ENCODE measurements at places on chromosomes 6 and 20.

DNA sequence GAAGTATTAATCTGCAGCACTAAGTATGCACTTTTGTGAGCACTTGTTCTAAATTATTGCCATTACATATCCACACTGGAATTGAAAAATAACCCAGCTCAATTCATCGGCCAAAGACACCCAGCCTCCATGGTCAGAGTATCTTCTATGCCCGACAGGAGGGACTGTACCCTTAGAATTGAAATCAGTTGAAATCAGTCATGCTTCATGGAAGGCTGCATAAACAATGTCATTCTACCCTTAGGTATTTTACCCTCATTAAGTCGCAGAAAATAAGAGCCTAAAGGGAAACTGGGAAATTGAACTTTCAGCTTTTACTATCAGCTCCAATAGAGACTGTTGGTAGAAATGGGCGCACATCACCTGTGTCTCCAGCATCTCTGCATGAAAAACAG, 2.9 kb upstream of the RAMACL start:
- no peak for DNase-seq

DNA sequence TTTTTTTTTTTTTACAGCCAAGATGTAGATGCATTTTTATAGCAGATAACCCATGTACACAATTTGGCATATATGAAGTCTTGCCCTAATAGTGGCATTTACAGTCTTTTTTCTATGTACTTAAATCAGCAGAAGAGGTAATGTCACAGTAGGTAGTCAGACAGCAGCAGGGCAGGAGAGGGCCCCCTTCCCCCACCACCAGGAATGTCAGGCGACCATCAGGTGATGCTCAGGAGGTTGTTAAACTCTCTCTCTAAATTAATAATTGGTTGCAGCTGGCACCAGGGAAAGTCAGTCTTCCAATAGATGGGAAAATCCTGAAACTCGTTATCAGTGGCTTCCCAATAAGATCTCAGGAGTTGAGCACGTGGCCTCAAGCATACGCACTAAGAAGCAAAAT, 188.0 kb upstream of the ADGRB3 start:
- DNase-seq = no peak

DNA sequence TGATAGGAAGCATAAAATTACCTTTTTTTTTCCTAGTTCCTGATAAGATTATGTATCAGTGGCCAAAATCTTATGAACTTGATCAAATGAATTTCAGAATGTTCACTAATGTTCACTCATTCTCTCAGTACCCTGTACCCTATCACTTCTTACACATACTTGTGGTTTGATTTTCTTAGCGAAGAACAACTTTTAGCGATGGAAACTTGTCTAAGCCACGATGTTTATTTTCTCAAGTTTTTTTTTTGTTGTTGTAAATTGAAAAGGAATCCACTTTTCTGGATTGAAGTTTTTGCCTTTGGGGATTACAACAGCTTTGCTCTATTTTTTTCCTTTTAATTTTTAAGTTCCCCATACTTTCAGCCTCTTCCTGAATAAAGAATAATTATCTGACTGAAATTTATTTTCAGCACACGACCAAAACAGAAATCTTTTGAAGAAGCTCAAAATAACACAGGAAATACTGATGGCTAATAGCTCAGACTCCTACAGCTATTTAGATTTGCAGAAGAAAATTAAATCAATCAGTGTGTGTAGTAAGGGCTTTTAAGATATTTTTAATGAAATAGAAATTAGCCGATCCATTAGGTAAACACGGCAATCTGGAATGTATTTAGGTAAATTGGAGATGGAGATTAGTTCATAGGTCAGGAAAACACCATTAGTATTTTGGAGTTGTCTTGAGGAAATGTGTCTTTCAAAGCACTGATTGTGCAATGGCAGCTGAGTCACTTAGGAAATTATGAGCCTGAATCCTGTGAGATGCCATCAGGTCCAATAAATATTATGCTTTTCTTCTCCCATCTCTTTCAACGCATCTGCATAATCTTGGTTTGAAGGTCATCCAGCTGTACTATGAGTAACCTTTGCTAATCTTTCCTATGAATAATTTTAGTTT, 217.5 kb downstream of the GJA1 start:
- DNase-seq = no peak

- no peak for DNase-seq
Observed at GRCh38 chr6:170096191-170096802, 194.6 kb downstream of the DLL1 start.

- DNase-seq = no peak
Observed at GRCh38 chr6:143695130-143695968, 17.6 kb downstream of the PHACTR2 start.

DNA sequence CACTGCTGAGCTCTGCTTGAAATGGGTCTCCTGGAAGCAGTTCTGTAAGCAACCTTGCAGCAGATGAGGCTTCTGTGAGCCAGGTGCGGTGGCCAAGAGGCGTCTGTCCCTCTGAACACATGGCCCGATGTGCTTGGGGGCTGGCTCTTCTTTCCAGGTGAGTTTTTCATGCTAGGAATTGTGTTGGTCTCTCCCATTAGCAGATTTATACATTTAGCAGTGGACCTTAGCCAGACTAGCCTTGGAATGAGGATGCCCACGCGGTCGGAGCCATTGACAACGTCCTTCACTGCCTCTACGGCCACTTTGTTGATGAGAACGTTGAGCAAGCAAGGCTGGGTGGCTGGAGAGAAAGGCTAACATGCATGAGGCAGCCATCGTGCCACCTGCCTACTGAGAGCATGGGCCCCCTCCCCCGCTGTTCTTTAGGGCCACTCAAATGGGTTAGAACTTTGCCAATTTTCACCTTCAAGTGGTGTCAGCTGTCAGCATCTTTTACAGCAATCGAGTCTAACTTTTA, 33.5 kb downstream of the ERMARD start:
- no peak for DNase-seq

DNA sequence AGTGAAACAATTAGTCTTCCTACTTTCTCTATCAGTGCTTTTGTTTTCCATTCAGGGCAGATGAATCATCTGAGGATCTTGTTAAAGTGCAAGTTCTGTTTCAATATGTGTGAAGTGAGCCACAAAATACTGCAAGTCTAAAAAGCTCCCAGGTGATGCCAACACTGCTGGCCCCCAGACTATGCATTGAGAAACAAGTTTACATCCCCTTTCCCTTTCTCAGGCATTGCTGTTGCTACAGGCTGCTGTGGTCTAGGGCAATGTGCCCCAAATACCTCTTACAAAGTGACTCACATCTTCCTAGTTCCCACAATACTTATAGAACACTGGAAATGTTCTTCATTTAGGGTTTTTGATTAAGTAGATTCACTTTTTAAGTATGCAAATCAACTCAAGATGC, 31.8 kb downstream of the ABRACL start:
- DNase-seq = peak; percentile 26

DNA sequence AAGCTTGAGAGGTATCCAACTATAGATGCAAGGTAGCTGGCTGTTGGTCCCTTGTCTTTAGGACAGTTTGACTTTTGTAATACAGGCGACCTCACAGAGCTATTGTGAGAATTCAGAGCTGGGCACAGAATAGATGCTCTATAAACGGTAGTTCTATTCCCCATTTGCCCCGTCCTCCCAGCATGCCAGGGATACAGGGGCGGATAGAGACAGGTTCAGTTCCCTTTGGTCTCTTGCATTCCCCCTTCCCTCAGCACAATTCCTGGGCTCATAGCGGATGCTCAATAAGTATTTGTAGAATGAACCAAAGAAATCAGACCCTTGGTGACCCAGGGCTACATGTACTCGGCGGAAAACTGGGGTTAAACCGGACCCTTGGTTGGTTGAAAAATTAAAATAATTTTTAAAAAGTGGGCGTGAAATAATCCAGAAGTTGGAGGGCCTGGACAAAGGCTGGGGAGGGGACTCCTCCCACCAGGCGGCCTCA, 707 bp upstream of the TOP1 start:
- no peak for DNase-seq

GRCh38 chr6:116954335-116954734, 77.3 kb downstream of the RFX6 start:
- DNase-seq = no peak

DNA sequence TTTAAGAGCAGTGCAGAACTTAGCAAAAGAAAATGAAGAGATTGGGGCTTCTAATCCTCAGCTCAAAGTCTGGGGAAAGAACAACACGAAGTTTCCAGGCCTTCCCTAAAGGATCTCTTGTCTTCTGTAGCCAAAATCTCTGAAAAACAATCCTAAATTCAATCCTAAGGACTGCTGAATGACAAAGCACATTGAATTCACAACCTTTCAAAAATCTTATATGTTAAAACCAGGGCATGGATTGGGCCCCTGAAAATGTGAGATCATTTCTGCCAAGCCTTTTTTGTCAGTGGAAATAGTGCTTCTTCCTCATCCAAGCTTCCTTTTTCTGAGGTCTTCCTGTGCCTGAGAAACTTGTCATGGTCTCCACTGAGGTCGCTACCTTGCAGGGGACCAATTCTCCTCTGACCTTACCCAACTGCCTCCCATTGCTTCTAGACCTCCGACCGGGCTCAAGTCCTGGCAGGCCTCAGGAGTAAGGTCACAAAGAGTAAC, 126.2 kb upstream of the ARID1B start:
- no peak for DNase-seq

DNA sequence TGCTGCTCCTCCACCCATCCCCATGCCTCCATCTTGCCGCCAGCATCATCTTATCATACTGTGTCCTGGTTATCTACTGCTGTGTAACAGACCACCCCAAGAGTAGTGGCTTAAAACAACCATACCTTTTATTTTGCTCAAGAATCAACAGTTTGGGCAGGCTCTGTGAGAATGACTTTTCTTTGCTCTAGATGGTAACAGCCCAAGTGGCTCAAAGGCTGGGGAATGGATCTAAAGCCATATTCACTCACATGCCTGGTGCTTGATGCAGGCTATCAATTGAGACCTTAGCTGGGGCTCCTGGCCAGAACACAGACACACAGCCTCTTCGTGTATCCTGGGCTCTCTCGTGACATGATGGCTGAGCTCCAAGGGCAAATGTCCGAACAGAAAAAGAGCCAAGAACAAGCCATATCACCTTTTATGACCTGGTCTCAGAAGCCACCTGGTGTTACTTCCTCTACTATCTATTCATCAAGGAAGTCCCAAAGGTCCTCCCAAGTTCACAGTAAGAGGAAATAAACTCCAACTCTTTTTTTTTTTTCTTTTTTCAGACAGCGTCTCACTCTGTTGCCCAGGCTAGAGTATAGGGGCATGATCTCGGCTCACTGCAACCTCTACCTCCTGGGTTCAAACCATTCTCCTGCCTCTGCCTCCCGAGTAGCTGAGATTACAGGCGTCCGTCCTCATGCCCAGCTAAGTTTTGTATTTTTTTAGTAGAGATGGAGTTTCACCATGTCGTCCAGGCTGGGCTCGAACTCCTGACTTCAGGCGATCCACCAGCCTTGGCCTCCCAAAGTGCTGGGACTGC, 159.3 kb upstream of the JARID2 start:
- DNase-seq = no peak

GRCh38 chr6:652865-653264, 4.0 kb downstream of the HUS1B start:
- DNase-seq = peak; percentile 20

- DNase-seq = no peak
Observed at GRCh38 chr20:57378646-57379262, 12.4 kb upstream of the RBM38 start.

DNA sequence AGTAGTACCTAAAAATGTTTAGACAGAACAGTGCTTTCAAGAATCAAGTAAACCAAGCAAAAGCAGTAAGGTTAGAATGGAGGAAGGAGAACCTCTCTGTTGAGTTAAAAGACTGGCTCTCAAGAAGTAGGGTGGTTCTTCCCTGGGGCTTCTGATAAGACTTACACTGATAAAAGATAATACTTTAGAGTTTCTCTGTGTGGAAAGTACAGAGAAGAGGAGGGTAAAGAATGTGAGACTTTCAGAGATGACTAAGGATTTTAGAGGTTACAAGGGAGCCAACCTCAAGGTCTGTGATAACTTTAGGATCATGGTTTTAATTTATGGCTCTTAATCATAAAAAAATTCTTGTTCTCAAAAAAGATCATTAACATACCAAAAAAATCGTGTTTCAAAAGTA, 30.9 kb upstream of the ALDH8A1 start:
- DNase-seq = peak; percentile 79

DNA sequence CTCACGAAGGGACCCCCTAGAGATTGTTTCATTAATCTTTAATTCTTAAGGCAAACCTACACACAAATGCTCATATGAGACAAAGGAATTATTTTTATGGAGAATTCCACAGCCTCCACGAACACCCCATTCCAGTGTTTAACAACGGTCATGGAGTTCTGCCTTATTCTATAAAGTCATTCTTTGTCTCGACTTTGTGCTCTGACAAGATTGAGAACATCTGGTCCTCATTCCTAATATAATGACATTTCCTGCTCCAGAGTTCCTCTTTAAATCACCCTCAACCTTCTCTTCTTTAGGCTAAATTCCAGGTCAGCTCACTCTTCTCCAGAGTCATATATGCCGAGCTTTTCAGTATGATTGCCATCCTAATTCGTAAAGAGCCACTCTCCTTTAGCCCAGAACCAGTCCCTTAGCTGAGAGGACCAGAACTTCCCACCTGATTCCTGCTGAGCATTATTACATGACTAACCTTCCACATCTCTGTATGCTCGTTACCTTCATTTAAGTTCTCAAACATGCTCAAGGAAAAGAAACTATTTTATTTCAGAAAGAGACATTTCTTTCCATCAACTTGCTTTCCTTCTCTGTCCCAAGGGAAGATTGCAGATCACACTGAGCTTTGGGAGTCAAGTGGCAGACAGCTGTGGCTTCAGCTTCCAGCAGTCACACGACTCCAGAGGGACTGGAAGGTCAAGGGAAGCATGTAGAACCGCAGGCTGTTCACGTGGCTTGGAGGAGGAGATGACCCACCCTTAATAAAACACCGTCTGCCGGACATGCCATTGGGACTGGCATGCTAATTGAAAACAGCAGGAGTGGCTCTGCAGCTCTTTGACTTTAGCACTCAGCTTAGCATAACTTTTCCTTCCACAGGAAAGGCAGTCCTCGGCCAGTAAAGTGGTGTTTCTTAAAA, 467.1 kb upstream of the HSF2 start:
- no peak for DNase-seq

DNA sequence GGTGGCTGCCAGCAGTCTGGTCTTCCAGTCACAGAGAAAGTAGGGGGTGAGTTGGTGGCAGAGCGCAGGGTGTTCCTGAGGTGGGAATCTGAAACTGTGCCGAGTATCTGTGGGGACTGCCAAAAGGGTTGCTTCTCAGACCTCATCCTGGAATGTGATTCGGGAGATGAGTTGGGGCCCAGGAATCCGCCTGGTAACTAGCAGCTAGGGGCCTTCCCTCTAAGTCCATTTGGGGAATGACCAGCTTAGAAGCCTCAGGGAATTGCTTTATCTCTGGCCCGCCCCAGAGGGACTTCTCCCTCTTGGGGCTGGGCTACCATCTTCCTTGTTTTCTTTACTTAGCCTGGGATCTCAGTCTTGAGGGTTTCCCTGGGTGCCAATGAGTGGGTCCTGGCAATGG, 49.6 kb downstream of the MOCS1 start:
- DNase-seq = no peak

Data from activated CD4-positive, alpha-beta T cell treated with anti-CD3 and anti-CD28 coated beads, Interleukin-2, amount 50 U/mL, for 16 hours (primary cell).